ENCODE measurements at places on chromosomes 1 and 21.

DNA sequence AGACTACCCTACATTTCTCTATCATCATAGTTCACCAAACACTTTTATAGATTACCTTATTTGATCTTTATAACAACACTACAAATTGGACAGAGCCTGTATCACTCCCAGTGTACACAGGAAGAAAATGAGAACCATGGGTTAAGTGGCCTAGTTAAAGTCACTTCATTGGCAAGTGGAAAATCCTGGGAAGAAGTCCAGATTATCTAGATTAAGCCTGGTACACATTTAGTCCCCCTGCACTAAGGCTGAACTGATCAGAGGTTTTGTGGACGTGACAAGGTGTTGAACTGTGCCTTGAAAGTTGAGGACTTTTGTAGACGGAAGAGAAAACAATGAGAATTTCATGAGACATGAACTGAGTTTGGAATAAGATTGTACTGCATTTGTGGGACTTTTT, 7.5 kb upstream of the USH2A start:
- peak; percentile 29 for DNase-seq

GRCh38 chr21:41037936-41038335, 130.0 kb upstream of the BACE2 start:
- no peak for DNase-seq

DNA sequence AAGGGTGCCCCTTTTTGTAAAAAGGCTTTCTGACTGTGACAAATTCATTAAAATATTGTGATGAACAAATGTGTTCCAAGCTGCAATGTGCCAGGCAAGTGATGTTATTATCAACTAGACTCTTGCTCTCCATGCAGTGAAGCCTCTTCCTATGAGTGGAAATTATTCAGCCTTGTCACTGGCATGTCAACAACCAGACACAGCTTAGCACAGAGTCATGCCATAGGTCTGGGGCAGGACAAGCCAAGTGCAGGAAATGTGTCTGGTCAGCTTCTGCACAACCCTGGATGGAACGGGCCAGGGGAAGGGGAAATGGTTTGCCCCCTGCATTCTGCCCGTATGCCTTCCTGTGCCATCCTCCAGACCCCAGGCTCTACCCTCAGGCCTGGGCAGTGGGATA, 27.4 kb upstream of the GJA5 start:
- DNase-seq: no peak

GRCh38 chr1:204348242-204348641, 11.5 kb downstream of the PLEKHA6 start:
- DNase-seq: no peak

DNA sequence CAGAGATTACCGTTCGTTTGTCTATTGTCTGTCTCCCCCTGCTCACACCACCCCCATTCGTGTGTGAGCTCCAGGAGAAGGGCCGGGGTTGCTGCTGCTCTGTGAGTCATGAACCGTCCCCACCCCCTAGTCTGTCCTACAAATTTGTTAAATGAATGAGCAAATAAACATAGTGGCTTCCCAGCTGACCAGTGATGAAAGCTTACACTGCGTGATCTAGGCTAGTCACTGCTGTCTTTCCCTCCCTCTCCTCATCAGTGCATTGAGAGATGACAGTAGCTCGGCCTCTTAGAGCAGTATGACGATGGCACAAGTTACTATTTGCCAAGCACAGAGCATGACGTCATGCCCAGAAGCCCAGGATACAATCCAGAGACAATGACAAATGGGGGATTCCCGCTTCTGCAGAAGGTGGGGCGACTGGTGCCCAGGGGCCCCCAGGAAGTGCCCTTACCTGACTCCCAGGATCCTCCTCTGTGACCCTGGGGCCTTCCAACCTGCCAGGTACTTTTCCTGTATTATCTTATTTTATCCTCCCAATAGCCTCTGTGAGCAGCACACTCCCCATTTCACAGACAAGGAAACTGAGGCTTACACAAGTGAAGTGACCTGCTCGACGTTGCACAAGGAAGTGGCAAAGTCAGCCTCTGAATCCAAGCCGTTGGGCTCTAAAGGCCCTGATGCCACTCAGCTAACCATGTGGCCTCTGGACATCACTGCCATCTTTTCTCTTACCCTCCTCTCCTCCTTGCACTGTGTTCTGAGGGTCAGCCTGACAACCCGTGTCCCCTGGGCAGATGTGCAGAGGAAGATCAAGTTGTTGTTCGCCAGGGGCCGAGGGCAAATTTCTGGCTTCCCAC, 8.6 kb upstream of the EPHA2 start:
- DNase-seq: peak; percentile 89

GRCh38 chr1:52263153-52263910, 102.7 kb downstream of the CC2D1B start:
- DNase-seq: peak; percentile 4

DNA sequence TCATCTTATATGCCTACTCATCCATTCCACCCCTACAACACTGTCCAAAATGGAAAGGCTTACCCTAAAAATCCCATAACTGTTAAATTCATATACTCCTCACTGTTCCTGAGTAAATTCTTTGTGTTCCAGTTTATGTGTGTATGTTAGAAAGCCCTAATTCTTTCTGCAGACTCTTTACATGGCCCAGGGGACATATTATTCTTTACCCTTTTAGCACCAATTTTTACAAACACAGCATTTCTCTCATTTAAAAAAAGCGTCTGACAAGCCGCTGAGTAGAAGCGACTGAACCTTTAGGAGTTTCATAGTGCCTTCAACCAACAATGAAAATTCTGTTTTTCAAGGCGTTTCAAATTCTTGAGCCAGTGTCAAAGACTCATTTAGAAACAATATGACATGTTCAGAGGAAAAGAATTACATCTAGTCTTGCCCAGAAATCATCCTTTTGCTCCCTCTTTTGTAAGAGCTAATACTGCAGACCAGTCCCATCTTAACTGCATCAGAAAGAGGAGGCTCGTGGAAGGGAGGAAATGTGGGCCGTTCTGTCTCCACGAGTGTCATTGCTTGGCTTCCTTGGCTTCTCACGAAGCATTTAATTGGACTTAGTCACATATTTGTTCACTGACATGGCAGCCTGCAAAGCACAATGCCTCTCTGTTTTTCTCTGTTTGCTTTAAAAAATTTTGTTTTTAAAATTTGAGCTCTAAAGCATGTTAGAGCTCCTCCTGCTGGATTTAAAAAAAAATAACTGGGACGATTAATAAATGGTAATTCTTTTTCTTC, 21.3 kb upstream of the C1orf105 start:
- peak; percentile 43 for DNase-seq

- no peak for DNase-seq
Measured at GRCh38 chr1:70706381-70707037, 295.4 kb downstream of the CTH start.

DNA sequence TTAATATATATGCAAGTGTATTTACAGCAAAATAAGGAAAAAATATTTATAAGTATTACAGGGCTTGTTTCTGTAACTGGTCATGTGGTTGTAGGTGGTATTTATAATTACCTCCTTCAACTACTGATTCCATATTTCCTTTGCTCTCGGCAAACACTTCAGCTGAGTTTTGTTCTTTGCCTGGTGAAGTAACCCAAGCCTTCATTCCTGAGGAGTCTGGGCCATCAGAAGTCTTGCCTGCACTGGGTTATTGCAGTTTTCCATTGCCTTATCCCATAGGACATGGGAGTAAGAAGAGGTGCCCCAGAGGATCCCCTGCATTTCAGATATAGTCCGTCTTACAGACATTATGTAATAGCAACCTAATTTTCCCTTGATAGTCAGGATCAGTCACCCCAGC, 23.8 kb downstream of the MARK1 start:
- no peak for DNase-seq

DNA sequence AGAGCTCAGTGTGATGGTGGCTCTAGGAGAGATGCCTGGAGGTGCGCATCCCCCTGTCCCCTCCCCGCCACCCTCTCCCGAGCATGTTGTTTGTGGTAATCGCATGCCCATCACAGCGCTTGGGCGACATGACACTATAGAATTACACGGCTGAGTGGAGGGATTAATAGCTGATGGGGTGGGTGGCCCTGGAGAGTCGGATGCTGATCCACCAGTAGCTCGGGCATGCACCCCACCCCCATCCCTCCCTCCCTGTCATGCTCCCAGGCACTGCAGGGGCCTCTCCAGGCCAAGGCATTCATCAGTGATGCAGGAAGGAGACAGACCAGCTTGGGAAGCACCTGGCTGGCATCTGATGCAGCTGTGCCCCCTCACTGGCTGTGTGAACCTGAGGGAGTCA, 159.0 kb upstream of the IGSF21 start:
- DNase-seq: peak; percentile 22

All from DMS153 (cell line).